ENCODE measurements at places on chromosomes 3 and 15. TPM values are rescaled to one million over a fixed set of nuclear protein-coding genes. Genes with fewer than 3 reads are reported as not detected.

GRCh38 chr3:114252954-114253353, 15.6 kb upstream of the ZNF80 start:
- no peak for DNase-seq

GRCh38 chr3:11581237-11582190, 62.2 kb downstream of the VGLL4 start:
- no peak for DNase-seq

- no peak for DNase-seq
Measured at GRCh38 chr3:99870712-99871111, 53.0 kb downstream of the CMSS1 start.

DNA sequence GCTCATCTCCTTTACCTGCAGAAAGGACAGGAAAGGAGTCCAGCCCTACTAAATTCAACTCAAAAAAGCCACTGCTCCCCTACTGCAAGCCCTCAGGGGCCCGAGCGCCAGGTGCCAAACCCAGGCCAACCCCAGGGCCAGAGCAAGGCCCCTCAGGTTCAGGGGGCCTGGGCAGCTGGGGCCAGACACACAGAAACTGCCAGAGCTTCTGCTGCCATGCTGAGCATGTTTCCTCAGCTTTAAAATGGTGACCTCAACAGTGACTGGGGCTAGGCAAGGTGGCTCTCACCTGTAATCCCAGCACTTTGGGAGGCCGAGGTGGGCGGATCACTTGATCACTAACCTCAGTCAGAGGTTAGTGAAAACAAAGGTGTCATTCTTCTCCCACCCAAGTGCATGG, 38.8 kb downstream of the KLHL25 start:
- peak; percentile 13 for DNase-seq

- no peak for DNase-seq
Measured at GRCh38 chr3:172244011-172244410, 204.2 kb downstream of the GHSR start.

GRCh38 chr15:64774037-64774628, 1.3 kb downstream of the RBPMS2 start:
- peak; percentile 66 for DNase-seq

DNA sequence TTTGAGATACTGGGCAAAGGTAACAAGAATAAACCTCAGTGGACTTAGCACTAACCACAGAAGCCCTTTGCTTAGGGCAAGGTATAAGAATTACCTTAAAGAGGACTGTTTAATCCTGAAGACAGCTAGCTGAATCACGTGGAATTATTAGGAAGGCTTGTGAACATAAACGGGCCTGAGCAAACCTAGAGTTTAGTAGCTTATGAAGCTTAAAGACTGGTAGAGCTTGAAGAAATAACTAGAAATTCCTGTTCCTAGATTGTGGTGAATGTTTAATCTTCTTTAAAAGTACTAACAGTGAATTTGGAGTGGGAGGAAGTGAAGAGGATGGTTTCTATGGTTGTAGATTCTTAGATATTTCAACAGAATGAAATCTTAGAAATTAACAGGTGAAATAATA, 428.9 kb upstream of the THRB start:
- DNase-seq, result no peak

DNA sequence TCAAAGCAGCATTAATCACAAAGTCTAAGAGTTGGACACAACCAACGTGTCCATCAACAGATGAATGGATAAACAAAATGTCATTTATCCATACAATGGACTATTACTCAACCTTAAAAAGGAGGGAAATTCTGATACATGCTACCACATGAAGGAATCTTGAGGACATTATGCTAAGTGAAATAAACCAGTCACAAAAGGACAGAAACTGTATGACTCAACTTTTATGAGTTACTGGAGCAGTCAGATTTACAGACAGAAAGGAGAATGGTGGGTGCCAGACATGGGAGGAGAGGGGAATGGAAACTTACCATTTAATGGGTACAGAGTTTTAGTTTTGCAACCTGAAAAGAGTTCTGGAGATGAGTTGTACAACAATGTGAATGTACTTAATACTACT, 43.0 kb upstream of the SEC13 start:
- no peak for DNase-seq

DNA sequence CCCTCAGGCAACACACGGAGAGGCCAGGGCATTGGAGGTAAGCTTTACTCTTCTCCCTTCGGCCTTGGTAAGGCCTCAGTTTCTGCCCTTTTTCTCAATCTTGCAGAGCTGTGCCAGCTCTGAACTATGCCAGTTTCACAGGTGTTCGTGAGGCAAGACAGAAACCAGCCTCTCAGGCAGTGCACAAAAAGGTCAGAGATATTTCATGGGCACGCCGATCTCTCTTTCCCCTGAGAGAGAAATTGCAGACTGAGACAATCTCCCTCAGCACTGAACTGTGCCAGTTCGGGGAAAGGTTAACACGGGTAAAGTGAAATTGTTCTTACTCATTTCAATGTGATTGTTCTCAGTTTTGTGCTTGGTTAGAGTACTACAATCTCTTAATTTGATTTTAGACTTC, 88.5 kb downstream of the GMNC start:
- DNase-seq, result no peak

- no peak for DNase-seq
Measured at GRCh38 chr15:87735522-87735921, 521.0 kb downstream of the NTRK3 start.

DNA sequence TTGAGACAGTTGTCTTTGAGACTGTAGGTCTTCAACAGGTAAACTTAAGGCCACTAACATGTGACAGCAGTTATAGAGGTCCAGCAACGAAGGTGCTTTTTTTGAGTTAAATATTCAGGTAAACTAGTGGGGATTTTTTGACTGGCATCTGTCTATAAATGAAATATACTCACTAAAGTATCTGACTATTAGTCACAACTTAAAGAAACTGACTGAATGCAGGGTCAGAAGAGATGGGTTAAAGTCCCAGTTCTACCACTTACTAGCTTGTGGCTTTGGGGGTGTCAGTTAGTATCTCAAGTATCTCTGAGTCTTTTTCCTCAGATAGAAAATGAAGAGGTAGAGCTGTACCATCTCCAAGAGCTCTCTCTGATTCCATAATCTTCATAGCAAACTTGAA, 18.0 kb downstream of the MIX23 start:
- DNase-seq, result no peak

- no peak for DNase-seq
Measured at GRCh38 chr3:156024904-156025533, 95.4 kb upstream of the KCNAB1 start.

GRCh38 chr15:69573815-69574475, 121.3 kb downstream of the RPLP1 start:
- no peak for DNase-seq

DNA sequence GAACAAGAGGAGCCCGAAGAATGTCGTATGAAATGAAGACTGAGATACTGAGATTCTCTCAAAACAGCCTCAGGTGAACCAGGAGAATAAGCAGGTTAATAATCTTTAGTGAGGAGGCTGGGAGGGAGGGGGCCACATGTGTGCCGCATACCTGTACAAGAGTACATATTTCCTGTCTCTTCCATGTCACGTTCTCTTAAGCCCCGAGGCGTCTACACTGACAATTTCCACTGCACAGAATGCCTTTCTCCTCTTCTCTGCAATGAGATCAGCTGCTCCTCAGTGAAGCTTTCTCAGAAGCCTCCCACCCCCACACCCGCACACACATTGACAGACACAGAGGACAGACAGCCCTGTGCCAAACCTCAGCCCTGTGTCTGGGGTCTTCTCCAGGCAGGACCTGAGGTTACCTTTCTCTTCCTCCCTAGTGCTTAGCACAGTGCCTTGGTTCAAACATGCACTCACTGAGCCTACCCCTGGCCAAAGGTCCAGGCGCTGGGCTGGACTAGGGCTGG, 55.4 kb downstream of the PDZRN3 start:
- no peak for DNase-seq

DNA sequence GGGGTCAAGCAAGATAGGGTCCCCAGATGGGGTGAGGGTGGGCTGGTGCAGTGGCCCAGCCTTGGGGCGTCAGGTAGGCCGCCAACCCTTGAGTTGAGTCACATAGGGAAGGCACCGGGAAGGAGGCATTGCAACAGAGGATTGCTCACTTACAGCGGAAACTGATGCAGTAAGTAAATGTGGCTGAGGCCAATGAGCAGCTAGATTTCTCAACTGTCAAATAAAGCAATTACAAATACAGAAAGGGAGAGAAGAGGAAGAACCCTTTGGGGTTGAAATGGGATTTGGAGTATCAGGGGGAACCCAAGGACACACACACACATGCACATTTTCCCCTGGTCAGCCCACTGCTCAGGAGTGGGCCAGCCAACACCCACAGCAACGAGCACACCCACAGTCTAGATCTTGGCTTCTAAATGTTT, 44.0 kb downstream of the CHSY1 start:
- no peak for DNase-seq

DNA sequence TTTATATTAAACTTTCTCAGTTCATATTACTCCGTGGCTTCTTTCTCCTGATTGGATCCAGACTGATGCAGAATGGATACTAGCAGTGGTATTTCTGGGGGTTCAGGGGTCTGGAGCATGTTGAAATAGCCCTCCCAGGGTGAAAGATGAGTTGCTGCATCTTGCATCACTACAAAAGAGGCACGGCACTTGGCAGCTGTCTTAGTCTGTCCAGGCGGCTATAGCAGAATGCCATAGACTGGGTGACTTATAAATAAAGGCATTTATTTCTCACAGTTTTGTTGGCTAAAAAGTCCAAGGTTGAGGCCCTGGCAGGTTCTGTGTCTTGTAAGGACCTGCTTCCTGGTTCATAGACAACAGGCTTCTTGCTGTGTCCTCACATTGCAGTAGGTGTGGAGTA, 660 bp upstream of the BCL2L10 start:
- no peak for DNase-seq

DNA sequence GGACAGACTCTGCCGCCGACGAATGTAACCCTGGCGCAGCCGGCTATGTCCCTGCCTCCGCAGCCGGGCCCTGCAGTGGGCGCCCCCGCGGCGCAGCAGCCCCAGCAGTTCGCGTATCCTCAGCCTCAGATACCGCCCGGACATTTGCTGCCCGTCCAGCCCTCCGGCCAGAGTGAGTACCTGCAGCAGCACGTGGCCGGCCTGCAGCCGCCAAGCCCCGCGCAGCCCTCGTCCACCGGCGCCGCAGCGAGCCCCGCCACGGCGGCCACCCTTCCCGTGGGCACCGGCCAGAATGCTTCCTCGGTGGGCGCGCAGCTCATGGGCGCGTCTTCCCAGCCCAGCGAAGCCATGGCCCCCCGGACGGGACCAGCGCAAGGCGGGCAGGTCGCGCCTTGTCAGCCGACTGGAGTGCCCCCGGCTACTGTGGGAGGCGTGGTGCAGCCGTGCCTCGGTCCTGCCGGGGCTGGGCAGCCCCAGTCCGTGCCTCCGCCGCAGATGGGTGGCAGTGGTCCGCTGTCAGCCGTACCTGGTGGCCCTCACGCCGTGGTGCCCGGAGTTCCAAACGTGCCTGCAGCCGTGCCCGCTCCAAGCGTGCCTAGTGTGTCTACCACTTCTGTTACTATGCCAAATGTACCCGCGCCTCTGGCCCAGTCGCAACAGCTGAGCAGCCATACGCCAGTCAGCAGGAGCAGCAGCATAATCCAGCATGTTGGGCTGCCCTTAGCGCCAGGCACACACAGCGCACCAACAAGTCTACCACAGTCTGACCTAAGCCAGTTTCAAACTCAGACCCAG, 2.4 kb downstream of the TSC22D2 start:
- peak; percentile 78 for DNase-seq

DNA sequence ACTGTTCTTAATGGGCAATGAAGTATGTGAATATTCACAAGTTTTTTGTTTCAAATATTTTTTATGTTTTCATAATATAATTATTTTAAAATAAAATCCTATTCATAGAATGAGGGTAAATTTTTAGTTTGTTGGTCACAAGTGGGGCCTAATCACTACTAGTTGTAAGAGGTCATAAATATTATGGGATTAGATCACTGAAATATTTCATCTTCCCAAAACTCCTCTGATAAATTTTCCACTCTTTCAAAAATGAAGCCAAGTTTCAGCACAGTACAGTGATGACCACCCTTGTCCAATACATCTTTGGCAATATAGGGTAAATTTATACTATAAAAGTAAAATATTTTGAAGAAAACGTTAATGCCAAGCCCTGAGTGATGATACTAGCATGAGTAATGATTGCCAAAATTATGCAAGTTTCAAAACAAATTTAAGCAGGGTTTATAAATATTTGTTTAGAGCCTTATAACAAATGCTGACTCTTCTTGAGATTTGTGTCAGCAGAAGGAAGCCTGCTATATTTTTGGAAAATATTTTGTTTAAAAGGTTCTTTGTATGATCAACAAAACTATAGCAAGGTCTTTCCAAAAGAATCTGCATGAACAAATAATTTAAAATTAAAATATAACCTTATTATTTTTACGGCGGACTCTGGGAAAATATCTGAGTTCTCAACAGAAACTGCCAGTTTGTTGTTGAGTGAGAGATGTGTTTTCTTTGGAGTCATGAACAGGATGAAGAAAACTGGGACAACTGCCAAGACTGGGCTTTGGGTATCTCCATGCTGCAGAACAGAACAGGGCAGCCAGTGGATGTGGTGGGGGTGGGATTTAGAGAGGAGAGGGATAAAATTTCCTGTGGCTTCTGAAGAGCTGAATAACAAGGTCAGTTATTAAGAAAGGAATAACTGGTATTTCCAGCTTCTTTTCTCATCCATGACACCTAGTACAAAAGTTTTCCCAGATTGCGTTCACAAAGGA, 17.9 kb upstream of the TM4SF1 start:
- peak; percentile 38 for DNase-seq

DNA sequence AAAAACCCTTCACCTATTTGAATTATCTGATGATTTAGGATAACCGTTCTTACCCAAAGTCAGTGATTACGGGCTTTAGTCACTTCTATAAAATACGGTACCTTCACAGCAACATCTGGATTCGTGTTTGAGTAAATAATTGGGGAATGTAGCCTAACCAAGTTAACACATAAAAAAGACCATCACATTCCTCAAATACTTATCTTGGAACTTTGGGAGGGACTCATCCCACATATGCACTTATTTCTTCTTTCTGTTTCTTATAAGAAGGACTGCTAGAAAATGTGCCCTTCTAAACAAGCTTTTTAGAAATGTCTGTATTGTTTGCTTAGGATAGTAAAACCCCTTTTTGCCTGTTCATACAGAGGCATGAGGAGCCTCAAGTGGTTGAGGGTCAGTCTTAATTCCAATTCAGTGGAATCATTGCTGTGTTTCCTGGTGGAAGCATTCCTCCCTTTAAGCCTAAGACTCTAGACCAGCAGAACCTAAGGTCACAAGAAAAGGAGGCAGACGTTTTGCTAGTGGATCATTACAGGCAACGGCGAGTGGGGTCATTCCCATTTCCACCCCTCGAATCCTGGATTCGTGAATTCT, 67.5 kb downstream of the TMEM44 start:
- DNase-seq, result no peak

PIK3R4 gene
- total RNA-seq, result 15.5 TPM

CORO2B gene
- total RNA-seq, result 5.8 TPM

CP gene
- 31.2 TPM for total RNA-seq

ILDR1 gene
- total RNA-seq, result not detected

CYP1A2 gene
- not detected for total RNA-seq

POLQ gene
- total RNA-seq, result 0.89 TPM

ACTC1 gene
- 14,744 TPM for total RNA-seq

PLA2G4E gene
- total RNA-seq, result 0.06 TPM
